Stimulated activated CD4-positive, alpha-beta T cell treated with anti-CD3 and anti-CD28 coated beads, Interleukin-2, amount 100 ng/mL, for 4 hours (primary cell): ENCODE measurements at places on chromosomes 12 and 14.

- no peak for DNase-seq
These were observed 22.7 kb downstream of the ITPR2 start for GRCh38 chr12:26810330-26810729.

DNA sequence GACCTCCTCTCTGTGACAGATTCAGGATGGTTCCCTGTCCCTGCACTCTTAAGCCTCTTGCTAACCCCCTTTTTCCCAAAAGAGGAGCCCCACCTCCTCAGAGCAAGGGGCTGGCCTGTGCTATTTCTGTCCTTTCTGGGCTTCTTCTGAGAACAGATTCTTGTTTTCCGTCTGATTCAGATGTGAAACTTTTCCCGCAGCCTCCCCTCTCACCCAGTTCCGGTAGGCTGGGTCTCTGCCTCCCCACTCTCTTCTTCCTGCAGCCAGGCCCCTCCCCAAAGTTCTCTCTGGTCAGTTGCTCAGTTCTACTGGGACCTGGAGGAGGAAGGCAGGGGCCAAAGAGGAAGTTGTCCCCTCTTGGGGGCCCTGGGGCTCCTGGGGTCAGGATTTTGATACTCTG is 11.8 kb downstream of the PDE1B start:
- DNase-seq: no peak

- DNase-seq: no peak
These were observed 23.8 kb downstream of the OAS2 start for GRCh38 chr12:113002155-113002554.

GRCh38 chr14:99123208-99123870 is 148.7 kb downstream of the BCL11B start:
- no peak for DNase-seq

GRCh38 chr12:52179396-52179973 is 12.3 kb downstream of the KRT80 start:
- DNase-seq: no peak

GRCh38 chr12:50419112-50419909 is 18.6 kb downstream of the LARP4 start:
- no peak for DNase-seq
